ENCODE measurements at places on chromosomes 7 and 10.

DNA sequence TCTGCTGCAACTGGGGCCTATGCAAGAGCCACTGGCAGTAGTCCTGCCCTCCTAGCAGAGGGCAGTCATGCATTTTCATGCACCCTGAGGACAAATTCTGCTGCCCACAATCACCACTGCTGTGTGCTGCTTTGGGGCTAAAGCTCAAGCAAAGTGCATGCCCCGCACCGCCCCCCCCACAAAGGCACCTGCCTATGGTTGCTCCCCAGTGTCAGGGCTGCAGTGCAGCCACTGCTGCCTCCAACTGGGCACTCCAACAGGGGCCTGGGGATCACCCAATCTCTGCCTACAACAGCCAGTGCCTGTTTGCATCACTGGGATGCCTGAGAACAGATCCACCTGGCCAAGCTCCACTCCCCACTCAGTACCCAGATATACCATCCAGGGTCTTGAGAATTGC, 417.0 kb downstream of the HTR7 start:
- no peak for DNase-seq

DNA sequence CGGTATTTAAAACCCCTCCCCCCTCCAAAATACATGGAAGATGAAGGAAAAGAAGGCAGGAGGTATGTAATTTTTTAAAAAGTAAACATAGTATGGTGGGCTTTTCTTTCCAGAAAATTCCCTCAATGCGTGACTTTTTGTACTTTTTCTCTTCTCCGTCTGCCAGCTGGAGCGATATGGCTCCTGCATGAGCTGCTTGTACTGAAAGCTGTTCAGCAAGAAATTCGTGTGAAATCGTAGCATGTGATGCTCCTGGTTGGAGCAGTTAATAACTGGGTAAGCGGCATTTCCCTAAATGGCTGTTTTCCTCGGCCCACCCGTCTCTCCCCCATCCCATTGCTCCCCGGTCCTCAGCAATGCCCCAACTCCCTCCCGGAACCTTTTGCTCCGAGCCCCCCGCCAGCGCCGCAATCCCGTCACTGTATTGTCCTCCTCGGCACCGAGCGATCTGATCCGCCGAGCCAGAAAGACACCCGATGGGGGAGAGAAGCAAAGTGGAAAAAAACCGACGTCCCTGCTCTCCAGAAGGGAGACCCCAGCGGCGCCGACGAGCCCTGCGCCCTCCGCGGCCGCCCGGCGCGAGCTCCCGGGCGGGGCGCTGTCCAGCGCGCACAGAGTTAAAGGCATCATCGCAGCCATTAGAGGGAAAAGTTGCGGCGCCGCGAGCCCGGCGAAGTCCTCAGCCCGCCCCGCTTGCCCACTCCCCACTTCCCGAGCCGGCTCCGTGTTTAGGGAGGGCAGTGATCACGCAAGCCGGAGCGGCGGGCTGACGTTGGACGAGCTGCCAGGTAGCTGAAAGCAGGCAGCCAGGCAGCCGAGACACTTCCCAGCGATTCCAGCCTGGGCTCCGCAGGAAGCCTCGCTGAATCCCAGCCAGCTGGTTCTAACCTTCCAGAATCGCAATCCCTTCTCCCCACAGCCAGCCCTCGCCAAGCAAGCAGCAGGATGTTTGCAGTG, at the start of gene VSTM2A:
Gene VSTM2A, plus strand, starts transcription at position 707 of the 957 bp plus-strand sequence. CDS start 356 bp downstream, outside the sequence.
- DNase-seq, result no peak

GRCh38 chr10:120048391-120048790, 155.9 kb downstream of the SEC23IP start:
- no peak for DNase-seq

DNA sequence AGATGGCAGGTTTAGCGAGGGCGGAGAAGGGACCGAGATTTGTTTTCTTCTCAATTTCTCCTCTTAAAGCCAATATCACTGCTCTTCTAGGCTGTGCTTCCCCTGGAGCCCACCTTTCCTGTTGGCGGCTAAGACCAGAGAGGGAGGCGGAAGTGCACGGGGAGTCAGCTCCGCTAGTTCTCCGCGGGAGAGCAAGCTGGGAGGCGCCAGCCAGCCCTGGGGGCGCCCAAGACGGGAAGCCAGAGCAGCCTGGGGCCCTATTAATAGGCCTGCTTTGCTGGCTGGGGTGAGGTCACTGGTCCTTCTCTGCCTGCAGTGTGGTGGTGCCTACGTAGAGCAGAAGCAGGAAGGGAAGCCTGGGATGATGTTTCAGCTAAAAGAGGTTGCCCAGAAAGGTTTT, 61.6 kb downstream of the LSM5 start:
- DNase-seq, result no peak

DNA sequence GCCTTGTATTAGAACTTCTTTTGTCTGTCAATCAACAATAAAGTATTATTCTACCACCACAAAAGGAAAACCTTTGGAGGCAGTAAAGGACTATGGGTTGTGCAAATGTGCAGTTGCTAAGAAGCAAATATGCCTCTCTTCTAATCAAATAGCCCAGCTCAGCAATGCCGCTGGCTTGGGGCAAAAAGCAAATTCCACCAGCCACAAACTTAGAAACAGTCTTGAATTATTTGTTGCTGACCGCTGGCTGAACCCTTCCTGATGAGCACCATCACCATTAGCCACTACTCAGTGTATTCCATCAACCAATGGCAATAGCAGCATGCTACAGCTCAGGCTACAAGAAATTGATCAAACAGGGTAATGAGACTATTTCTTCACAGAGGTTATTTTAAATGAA, 51.0 kb downstream of the SKAP2 start:
- no peak for DNase-seq

DNA sequence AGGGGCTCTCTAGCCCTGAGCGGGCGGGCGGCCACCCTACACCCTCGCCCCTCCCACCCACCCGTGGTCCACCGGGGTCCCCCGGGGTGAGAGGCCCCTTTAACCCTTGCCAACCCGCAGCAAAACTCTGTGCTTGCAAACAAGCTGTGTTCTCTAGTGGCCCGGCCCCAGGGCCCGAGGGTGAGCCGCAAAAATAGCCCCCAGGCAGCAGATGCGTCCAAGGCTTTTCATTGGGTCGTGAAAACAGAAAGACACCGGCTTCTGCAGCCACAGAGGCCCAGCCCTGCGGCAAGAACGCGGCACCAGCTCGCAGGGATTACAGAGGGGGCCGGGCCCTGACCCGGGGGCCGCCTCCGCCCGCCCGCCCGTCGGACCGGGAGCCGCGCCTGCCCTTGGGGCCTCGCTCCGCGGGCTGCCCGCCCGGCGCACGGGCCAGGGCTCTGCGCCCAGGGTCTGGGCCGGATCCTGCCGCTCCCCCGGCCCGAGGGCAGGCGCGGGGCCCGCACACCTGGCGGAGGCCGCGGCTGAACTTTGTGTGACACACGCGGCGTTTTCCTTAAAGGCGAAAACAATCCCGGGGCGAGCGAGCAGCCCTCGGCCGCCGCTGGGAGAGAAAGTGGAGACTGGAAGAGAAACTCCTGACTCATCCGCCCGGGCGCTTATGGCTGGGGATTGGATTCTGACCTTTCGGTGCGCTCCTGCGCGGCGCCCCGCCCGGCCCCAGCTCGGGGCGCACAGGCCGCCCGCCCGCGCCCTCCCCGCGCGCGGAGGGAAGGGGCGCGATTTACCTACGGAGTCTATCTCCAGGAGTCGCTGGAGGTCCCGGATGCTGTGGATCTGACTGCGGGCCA, 2.8 kb downstream of the PDGFA start:
- DNase-seq, result peak; percentile 38

DNA sequence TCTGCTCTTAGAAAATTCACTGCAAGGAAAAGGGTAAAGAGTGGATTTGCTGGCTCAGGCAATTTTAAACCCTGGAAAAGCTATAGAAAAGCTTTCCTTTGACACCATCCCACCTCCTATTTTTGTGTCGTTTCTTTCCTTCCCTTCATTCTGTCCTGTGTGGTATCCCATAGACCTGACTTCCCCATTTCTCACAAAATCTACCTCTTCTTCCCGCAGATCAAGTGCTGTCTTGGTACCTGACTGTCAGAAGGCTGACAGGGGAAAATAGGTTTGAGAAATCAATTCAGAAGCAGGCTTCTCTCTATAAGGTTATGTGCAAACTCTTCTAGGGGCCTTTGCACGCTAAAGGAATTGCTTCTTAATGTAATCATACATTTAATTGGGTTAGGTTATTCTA, 98.9 kb downstream of the MTPN start:
- no peak for DNase-seq

DNA sequence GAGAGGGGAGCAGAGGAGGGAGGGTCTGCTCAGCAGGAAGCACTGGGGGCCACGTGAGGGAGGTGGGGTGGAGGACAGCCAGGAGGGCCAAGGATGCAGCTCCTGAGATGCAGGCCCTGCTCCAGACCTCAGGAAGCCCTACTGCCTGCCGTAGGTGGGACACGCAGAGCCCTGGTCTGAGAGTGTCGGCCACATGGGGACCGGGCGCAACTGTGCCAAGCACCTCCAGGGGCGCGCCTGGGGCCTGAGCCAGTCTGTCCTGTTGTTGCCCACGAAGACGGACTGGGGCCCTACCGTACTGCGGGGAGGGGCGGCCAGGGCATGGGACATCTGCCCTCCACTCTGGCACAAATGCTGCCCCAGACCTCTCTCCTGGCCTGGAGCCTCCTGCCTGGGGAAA, 31.6 kb downstream of the YKT6 start:
- DNase-seq, result no peak

DNA sequence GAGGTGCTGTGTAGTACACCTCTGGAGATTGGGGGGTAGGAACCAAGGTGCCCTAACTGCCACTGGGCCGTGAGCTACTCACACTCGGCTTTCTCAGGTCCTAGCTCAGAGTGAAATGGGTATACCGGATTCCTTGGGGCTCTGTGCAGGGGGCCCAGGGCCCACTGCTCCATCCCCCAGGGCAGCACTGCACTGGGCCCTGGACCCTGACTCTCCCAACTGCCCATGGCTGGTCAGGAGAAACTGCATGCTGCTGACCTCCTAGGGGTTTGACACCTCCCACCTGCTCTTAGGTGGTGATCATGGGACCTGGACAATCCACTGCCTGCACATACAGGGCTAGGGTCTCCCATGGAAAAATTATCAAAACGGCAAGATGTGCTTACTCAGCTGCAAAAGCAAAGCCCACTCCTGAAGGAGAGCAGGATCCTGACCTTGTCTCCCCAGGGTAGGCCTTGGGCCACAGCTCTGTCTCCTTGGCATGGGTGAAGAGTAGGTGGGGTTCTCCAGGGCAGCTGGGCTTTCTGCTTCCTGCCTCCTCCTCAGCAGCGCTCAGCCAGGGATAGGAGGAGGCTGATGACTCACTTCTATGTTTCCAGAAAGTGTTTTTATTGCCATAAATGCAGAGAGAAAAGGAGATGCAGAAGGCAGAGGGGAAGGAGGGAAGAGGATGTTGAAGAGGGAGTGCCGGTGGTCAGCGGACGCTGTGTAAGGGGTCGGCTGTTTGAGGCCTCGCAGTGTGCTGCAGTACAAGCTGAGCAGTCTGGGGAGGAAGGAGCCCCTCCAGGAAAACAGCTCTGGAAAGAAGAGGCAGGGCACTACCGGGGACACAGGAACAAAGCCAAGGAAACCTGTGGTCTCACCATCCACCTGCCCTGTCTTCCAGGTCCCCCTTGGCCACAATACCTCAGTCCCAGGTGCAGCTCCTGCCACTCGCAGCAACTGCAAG, 107.8 kb downstream of the ARHGAP22 start:
- DNase-seq, result no peak

DNA sequence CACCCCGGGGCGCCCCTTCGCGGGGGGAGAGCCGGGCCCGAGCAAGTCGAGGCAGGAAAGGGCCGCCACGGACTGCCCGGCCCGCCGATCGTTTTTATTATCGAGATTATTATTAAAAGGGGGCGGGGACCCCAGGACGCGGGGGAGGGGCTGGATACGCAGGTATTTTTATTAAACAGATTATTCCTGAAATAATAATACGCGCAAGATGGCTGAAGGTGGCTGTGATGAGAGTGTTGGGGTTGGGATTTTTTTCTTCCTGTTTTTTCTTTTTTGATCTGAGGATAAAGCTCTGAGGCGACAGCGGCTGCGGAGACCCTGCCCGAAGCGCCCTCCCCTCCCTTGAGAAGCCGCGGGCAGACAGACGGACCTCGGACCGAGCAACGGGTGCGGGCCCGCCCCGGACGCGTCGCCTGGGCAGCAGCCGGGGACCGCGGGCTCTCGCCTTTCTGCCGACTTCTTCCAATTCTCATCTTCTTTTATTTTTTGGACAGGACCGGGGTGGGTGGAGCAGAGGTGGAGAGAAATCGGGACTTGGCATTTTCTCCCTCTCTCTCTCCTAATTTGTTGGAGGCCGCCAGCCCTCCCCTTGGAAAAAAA, 1.4 kb upstream of the TRIM8 start:
- DNase-seq, result peak; percentile 50

- DNase-seq, result no peak
Measured at GRCh38 chr7:88396948-88397322, 90.2 kb upstream of the STEAP4 start.

GRCh38 chr7:117259615-117260014, 63.2 kb downstream of the WNT2 start:
- DNase-seq, result no peak

DNA sequence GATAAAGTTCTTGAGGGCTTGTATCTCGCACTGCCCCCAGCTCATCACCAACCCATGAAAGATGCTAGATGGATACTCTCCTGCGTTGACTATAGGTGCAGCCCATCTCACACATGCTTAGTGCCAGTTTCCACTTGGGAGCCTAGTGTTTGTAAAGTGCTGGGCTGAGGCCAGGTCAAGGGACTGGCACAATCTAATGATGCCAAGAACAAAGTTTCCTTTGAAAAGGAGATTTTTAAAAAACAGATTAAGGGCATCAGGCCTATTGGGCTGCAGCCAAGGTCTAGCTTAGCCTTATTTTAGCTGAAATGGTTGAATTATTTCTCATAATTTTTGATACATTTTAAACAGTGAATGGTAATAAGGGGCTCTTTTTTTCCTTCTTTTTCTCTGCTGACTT, 259.0 kb downstream of the ADRA2A start:
- no peak for DNase-seq

DNA sequence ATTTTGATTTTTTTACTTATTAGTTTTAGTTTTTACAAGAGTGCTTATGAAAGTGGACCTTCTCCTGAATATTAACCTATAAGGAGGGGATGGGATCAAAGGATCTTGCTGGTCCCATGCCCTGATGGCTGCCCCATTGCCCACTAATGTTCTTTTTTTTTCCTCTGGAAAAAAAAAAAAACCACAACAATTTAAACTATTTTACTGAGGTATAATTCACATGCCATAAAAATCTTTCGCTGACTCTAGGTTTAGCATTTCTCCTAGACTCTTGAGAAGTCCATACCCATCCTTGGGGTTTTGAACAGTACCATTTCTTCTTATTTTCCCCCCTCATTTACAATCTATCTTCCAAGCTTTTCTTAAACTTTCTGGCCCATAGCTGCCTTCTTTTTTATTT, 481.8 kb downstream of the TFEC start:
- DNase-seq, result no peak

GRCh38 chr7:131338173-131338572, 10.5 kb downstream of the MKLN1 start:
- no peak for DNase-seq

GRCh38 chr10:6578251-6578771, 1.8 kb downstream of the PRKCQ start:
- DNase-seq, result no peak

Data from activated T-cell treated with anti-CD3 and anti-CD28 coated beads, Interleukin-2, amount 50 U/mL, for 72 hours (primary cell).